Stimulated activated CD4-positive, alpha-beta T cell treated with anti-CD3 and anti-CD28 coated beads, Interleukin-1b, Interleukin-23, amount 100 ng/mL, for 4 hours (primary cell): ENCODE measurements at places on chromosomes 1 and 21.

DNA sequence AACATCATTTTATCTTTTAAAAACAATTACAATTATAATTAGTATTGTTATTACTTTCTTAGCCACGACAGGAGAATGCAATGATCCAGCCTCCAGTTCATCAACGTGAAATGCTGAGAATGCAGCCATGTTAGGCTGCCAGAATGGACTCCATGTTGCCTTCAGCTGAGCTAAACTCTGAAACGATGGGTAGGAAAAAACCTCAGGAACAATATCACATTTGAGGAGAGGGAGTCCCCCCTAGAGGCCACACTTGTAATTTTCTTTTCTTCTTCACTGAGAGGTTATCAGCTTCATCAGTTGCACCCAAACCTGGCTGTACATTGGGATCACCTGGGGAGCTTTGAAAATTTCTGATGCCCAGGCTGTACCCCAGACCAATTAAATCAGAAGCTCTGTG is 34.6 kb upstream of the DNAH14 start:
- DNase-seq, result no peak

- DNase-seq, result no peak
Observed at GRCh38 chr21:27021046-27021445, 54.2 kb upstream of the ADAMTS5 start.

- DNase-seq, result peak; percentile 10
Observed at GRCh38 chr1:36703526-36704208, 221.0 kb upstream of the CSF3R start.

DNA sequence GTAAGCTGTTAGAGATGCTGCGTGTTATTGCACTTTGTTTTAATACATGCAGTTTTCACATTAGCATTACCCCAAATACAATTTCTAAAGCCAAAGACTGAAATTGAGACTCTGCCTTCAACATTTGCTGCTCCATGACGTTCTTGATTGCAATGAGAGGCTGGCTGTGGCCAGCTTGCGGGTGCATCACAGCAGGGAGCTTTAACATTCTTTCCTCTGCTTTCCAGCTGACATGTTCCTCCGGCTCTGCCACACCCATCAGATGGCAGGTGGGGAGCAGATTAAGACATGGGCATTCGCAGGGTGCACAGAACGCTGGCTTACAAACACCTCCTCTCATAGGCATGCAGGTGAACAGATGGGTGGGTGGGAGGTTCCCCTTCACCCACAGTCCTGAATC is 314.1 kb downstream of the DISC1 start:
- no peak for DNase-seq

DNA sequence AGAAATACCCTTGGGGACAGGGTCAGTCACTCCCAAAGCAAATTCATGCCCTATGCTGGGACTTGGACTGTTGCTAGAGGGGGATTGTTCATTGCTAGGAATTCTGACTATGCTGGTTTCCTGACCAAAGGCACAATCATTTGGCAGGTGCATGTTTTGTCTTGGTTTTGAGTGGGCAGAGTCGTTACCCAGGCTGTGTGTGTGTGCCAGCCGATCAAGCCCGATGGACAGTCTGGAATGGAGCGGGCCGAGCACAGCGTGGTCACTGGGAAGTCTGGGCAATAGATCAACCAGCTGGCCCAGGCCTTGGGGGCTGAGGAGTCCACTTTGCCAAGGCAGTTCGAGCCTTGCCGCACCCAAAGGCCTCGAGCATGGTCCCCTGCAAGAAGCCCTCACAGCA is 60.9 kb downstream of the HTR6 start:
- DNase-seq, result no peak

GRCh38 chr1:53620061-53620855 is 118.7 kb downstream of the GLIS1 start:
- DNase-seq, result no peak

GRCh38 chr1:174892016-174892415 is 107.7 kb upstream of the CACYBP start:
- DNase-seq, result no peak

GRCh38 chr1:203673550-203674411 is 47.1 kb downstream of the ATP2B4 start:
- no peak for DNase-seq

- no peak for DNase-seq
Observed at GRCh38 chr1:3789421-3790300, 6.6 kb downstream of the LRRC47 start.

DNA sequence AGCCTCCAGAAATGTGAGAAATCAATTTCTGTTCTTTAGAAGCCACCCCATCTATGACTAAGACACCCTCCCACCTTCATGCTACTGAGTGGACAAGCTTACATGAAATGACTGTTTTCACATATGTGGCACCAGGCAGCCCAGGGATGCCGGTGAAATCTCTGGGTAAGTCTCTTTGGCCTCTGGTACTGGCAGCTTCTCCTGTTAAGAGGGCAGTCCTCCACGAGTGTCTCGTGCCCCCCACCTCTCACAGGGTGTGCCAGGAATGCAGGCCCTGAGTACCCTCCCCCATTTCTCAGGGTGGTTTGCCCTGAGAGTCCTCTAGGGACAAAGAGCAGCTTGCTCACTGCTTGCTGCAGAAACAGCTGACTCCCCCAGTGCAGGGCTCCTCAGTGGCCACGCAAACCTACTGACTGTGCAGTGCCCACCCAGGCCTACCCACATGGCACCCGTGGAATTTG is 3.2 kb upstream of the PRXL2B start:
- DNase-seq, result no peak

- DNase-seq, result no peak
Observed at GRCh38 chr1:193592317-193592716, 405.9 kb upstream of the B3GALT2 start.

- no peak for DNase-seq
Observed at GRCh38 chr1:47659146-47659545, 221.3 kb downstream of the FOXD2 start.

GRCh38 chr1:167643441-167643840 is 13.4 kb downstream of the RCSD1 start:
- DNase-seq, result no peak

- DNase-seq, result no peak
Observed at GRCh38 chr21:40507978-40508377, 339.0 kb downstream of the DSCAM start.

- DNase-seq, result no peak
Observed at GRCh38 chr1:7430691-7431090, 340.4 kb upstream of the VAMP3 start.

GRCh38 chr1:11156963-11157362 is 32.2 kb upstream of the ANGPTL7 start:
- no peak for DNase-seq

GRCh38 chr1:179929955-179930798 is 24.4 kb upstream of the CEP350 start:
- no peak for DNase-seq
